ENCODE measurements at places on chromosomes 3 and 15.
A peak's percentile ranks its signal among the peaks of the same experiment; 100 is the strongest.

DNA sequence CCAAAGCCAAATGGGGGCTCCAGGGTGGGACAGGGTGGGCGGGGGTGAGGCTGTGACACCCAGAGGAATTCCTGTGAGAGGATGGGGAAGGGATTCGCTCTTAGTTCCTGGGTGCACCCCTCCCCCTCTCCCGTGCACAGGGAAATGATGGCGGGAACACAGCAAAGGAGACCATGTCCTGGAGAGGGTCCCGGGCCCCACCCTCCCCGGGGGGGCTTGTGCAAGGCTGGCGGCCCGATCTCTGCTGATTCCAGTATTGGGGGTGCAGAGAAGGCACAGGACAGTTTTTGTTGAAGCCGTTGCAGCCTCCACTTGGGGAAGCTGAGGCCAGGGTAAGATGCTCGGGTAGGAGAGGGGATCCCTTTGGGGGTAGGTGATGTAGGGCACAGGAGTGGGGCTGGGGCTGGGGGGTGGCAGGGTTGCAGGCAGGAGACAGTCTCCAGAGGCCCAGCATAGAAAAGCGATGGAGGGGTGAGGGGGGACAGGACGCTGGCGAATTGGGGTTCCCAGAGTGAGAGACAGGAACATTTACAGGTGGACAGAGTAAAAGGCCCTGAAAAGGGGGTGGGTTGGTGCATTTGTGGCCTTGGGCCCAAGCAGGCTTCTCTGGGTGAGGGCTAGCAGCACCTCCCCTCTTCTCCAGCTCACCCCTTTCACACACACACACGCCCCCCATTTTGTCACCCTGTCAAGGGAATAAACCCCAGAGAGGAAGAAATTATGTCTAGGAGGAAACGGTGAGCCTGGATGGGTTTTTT lies 38.5 kb downstream of the HMCES start:
- DNase-seq = no peak

- no peak for DNase-seq
Observed at GRCh38 chr3:45272828-45273470, 46.9 kb upstream of the TMEM158 start.

DNA sequence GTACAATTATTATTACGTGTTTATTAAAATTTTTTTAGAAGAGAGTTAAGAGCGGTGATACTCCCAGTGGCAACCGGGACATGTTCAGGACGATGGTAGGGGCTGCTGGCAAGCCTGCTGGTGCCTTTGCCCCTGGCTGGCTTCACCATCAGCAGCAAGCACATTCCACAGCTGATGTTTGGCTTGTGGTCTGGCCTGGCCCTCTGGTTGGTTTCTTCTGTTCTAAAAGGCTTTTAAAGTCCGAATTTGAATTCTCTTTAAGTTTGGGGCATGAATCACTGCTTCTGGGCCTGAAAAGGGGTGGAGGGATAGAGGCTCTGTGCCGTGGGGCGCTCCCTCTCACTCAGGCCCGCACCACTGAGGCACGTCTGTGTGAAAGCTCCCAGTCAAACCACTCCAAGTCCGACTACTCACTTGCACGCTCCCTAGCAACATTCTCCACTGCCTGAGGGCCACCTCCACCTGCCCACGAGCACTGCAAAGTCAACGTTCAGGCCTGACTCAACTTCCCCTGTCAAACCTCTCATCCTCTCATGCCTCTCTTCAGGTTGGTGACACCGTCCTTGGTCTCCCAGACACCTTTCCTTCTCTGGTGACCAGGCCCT lies 10.1 kb downstream of the ITGA11 start:
- no peak for DNase-seq

DNA sequence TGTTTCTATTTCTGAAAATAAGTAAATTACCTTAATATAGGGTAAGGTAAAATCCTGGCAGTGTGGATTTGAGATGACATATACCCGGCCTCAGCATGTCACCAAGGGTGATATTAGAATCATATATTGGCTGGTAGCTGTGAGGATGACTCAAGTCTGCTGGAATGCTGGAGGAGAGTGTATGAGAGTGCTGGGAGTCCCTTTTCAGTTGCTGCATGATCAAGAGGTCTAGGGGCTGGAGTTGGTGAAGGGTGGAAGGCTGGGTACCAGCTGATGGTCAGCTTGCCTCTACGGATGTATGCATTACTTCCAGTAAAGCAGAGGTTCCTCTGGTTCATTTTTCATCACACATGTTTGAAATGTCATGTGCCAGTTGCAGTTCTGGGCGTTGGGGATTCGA lies 40.6 kb downstream of the SLC25A26 start:
- no peak for DNase-seq

DNA sequence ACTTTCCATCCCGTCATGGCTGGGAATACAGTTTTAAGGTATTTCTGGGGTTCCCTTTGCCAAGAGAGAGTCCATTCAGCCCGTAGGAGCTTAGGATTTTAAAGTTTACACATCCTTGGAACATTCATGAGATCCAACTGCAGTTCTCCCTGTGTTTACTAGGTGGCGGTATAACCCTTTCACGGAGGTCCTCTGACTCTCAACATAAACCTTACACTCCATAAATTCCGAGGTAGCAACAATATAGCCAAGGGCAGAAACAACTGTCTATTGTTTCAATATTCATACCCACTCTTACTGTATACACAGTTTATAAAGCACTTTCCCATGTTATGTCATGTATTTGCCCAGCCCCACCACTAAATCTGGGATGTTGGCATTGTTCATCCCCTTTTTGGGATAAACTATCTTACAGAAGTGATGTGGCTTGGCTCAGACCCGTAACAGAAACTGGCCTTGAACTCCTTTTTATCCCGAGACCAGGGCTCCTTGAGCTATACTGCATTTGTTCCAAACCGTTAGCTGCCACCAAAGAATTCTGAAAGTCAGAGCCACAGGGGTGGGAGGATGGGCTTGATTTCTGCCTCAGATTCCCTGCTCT lies 69.2 kb upstream of the COL6A5 start:
- DNase-seq = no peak

- DNase-seq = no peak
Observed at GRCh38 chr15:88529021-88529630, 17.4 kb downstream of the DET1 start.

- no peak for DNase-seq
Observed at GRCh38 chr3:58801541-58801940, 135.0 kb upstream of the FAM3D start.

GRCh38 chr15:55632434-55632833 lies 44.3 kb upstream of the PYGO1 start:
- no peak for DNase-seq

GRCh38 chr15:78708713-78709260 lies 67.8 kb upstream of the CHRNB4 start:
- DNase-seq = no peak

- DNase-seq = no peak
Observed at GRCh38 chr15:58463815-58464650, 32.2 kb downstream of the LIPC start.

- DNase-seq = no peak
Observed at GRCh38 chr3:52053307-52054304, 2.8 kb downstream of the DUSP7 start.

- DNase-seq = no peak
Observed at GRCh38 chr3:3664935-3665334, 134.3 kb upstream of the LRRN1 start.

- no peak for DNase-seq
Observed at GRCh38 chr3:111861391-111861790, 2.3 kb downstream of the PHLDB2 start.

GRCh38 chr15:52030010-52030409 lies 11.0 kb downstream of the MAPK6 start:
- no peak for DNase-seq

DNA sequence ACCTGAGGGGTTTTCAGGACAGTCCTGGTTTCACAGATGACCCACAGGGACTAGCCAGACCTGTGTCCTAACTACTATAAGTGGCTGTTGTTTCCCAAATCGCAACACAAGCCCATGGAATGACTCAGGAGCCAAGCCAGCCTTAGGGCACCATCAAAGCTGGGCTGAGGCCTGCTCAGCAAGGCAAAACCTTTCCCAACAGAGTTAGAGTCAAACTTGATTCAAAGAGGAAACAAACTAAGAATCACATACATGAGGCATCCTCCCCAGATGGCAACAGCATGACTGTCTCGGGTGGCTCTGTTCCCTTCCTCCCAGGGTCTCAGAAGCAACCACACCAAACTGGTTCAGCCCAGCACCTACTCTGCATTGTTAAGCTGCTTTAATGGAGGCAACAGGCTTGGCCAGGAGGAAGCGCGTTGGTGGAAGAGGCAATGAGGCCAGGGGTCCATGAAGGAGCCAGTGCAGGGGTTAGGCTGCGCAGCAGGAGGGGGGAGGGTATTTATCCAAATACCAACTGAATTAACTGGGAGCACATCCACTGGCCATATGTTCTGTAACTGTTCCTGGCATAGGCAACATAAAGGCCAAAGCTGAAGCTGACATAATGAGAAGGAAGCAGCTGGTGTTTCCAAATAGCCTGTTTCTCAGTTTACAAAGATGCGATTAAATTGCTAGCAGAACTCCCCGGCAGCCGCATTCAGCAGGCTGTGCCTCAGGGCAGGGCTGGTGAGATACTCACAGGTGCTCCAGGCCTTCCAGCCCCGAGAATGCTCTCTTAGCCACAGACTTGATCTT lies 102.4 kb downstream of the LRIG1 start:
- DNase-seq = peak; percentile 68

DNA sequence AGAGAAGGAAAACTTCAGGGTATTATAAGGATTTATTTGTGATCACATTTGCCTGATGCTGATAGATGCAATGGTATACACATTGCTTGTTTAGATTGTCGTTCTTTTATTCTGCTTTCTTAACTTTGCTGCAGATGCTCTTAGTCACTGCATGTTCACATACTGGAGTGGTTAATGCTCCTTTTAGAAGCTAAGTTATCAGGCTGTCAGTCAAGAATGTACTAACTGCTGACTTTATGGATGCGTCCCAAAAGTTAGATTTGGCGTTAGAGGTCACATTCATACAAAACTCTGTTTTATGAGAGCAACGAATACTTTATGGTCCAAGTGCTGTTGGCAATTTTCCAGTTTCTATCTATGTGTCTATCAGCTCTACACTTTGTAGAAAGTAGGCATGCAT lies 160.7 kb downstream of the BBX start:
- no peak for DNase-seq

DNA sequence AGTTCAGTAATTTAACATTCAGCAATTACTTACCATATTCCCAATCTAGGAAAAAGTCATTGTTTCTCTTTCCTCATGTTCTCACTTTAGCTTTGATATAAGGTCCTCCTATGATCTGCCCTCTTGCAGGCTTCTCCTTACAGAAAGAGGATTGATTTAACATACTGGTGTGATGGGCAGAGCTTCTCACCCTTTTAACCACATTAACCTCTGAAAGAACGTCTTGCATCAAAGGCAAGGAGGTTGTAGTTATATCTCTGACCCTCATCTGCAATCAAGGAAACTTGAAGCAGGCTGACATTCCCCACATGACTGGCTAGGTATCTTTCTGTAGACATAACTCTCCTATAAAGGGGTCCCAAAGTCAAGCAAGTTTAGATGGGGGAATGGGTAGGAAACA lies 39.5 kb downstream of the BTLA start:
- no peak for DNase-seq

DNA sequence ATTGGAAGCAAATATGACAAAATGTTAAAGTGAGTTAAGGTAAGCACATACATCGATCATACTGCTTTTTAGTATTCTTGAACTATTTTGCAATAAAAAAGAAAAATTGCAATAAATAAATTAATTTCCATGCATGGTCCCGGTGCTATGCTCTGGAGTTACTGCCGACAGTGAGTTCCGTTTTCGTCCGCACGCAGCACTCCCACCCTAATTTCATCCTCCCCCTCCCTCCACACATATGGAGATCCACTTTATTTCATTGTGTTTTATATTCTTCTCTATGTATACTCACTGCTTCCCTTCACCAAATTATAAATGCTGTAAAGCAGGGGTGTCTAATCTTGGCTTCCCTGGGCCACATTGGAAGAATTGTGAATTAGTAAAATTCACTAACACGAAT lies 247.3 kb downstream of the THSD4 start:
- DNase-seq = no peak

GRCh38 chr3:59522550-59522949 lies 472.7 kb upstream of the CFAP20DC start:
- DNase-seq = no peak

- no peak for DNase-seq
Observed at GRCh38 chr3:27729748-27730611, 7.9 kb upstream of the EOMES start.

DNA sequence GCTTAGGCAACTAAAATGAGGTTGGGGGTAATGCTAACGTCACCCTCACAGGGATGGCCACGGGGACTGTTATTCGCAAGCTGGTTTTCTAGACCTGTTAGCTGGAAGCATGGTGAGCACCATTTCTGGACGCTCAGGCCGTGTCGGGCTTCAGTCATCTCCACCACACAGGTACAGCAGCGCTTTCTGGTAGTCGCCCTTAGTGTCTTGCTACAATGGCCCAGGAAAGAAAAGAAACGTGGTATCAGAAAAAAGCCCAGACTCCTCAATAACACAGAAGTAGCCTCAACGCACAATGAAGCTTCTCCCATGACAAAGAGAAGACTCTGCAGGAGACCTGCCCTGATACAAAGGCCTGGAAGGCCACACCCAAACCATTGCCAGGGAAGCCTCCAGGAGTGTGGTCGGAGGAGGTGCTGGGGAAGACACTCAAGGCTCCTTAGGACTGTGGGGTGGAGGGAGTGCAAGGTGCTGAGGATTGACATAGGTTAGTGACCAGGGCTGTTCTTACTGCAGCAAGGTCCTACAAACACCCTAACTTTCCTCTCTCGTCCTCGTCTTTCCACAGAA lies 50.2 kb downstream of the ANXA2 start:
- DNase-seq = no peak

- no peak for DNase-seq
Observed at GRCh38 chr3:169865176-169865767, 4.5 kb downstream of the LRRC31 start.

GRCh38 chr3:117017135-117017894 lies 307.7 kb downstream of the TUSC7 start:
- DNase-seq = no peak

DNA sequence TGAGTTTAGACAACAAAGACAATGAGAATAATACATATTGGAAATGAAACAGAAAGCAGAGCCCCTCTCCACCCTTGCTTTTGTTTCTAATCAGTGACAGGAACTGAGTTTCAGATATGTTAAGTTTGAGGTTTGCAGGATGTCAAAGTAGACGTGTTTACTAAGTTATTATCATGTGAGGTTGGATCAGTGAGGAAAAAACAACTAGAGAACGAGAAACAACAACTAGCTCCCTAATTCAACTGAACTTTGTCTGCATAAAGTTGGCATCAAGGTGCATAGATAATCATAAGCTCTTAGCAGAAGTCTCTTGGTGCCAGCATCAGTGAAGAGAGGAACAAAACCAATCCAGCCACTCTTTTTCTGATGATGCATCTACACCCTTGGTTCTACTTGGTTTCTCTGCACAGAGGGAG lies 491.1 kb upstream of the NR2F2 start:
- no peak for DNase-seq

- DNase-seq = no peak
Observed at GRCh38 chr15:25875566-25875965, 12.4 kb upstream of the ATP10A start.

DNA sequence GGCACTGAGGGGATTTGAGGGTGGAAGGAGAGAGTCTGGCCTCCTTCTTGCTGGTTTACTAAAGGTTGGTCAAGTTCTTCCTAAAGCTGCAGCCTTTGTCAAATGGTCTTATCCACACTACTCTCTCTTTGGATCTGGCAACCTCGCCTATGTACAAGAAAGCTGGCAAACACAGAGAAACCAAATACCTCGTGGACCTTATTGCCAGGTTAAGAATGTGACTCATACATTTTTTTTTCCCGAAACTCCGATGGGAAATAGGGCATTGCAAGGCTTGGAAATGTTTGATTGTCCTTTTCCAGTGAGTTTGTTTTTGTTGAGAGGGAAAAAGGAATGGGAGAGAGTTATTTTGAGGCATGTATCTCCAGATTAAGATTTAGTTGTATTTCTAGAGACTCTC lies 13.9 kb downstream of the EOMES start:
- no peak for DNase-seq
